ENCODE measurements at places on chromosomes 12 and 14. TPM values are rescaled to one million over a fixed set of nuclear protein-coding genes. Genes with fewer than 3 reads are reported as not detected.

The VRTN gene
- not detected for total RNA-seq

The CLEC4D gene
- total RNA-seq, result not detected

The GSKIP gene
- total RNA-seq, result 11.1 TPM

The VSX2 gene
- not detected for total RNA-seq

The KLRG1 gene
- total RNA-seq, result 4.8 TPM

The BEGAIN gene
- total RNA-seq, result 0.46 TPM

The RFLNA gene
- 0.16 TPM for total RNA-seq

The MLXIP gene
- 22.6 TPM for total RNA-seq

The MOK gene
- 10.8 TPM for total RNA-seq

The RNU4-1 gene
- total RNA-seq, result 3,793 TPM

The TMEM179 gene
- not detected for total RNA-seq
